ENCODE measurements at places on chromosomes 7 and 10.

- no peak for DNase-seq
Observed at GRCh38 chr7:64870656-64871055, 32.4 kb upstream of the ZNF273 start.

- DNase-seq = no peak
Observed at GRCh38 chr10:16853201-16853600, 36.0 kb upstream of the RSU1 start.

DNA sequence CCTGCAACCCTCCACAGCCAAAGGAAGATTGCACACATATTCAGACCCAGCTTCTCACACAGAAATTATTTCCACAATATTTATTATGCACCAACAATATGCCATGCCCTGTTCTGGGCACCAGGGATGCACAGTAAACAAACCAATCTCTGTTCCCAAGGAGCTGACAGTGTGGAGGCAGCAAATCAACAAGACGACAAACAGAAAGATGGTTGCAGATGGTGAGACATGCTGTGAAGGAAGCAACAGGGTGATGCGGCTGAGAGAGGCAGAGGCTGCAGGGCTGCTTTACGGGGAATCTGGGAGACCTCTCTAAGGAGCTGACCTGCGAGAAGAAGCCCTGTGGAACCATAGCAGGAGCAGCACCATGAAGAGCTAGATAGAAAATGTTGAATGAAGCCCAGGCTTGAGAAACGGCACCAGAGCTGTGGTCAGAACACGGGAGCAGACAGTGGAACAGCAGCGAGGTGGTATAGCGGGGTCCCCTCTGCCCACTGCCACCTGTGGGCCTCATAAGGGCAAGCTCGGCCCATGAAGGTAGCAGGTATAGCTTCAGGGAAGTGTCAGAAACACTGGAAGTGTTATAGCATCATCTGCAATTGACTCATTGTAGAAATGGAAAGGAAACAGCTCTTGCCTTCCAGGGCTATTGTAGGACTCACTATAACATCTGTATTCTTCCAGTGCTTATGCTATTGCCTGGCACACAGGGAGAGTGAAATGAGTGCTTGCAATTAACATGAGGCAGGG is 17.4 kb downstream of the RBP3 start:
- DNase-seq = no peak

DNA sequence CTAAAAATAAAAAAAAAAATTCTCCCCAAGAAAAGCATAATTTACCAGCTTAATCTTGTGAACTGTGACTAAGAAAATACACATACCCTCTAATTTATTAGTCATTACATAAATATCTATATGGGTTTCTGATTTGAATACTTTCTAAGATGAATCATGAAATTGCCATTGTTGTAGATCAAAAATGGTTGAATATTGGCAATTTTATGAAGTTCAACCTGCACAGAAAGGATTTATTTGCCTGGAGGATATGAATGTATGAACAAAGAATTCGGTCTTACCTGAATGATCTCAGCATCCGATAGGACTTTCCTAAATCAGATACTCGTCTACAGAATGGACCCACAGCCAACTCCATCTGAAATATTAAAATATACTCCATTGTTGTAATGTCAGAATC is 61.5 kb downstream of the HBP1 start:
- no peak for DNase-seq

DNA sequence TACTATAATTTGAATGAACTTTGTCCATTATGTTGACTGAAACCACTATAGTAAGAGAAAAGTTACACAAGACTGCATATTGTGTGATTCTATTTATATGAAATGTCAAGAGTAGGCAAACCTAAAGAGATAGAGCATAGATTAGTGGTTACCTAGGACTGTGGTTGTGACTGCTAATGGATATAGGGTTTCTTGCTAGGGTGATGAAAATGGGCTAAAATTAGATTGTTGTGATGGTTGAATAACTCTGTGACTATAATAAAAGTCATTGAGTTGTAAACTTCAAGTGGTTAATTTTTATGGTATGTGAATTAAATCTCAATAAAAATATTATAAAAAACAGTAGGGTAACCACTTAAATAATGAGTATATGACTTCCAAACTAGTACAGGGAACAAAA is 142.9 kb upstream of the AHR start:
- DNase-seq = no peak
